NCI-H446 (cell line): ENCODE measurements at places on chromosomes 1 and 21.

GRCh38 chr1:35069746-35070145 is 9.4 kb upstream of the ZMYM1 start:
- no peak for DNase-seq

GRCh38 chr1:159913451-159914192 is 11.7 kb downstream of the TAGLN2 start:
- no peak for DNase-seq

- DNase-seq: no peak
Observed at GRCh38 chr1:62765981-62766380, 18.0 kb upstream of the ATG4C start.

GRCh38 chr1:30447701-30448100 is 275.7 kb downstream of the MATN1 start:
- DNase-seq: no peak

- no peak for DNase-seq
Observed at GRCh38 chr1:221739018-221739676, 2.7 kb downstream of the DUSP10 start.

DNA sequence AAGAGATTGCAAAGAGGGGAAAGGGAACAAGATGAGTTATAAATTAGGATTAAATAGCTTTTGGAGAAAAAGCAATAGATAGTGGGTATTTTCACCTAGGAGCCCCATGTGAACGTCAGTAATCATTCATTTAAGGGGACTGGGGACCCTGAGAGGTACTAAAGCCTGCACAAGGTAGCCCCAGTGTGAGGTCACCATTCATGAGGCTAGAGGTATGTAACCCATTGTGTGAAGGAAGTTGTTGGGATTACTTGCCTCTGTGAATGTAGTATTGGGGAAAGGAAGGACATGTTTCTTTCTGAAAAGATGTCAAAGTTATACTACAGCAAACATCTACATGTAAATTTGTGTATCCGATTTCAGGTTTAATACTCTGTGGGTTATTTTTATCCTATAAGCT is 276.8 kb downstream of the TBX15 start:
- no peak for DNase-seq

GRCh38 chr1:204003536-204003935 is 69.4 kb upstream of the SOX13 start:
- no peak for DNase-seq

DNA sequence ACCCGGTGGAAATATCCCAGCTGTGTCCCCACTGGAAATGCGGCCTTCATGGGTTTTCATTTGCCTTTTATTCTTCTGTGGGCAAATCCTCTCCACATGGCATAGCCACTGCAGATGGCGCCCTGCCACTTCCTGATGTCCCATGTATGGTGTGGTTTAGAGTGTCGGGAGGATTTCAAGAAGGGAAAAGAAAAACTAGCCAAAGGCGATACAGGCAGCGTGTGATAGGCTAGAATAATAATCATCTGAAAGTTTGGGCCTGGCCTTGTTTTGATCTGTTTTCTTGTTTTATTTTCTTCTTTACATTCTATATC is 123.6 kb downstream of the PEX14 start:
- no peak for DNase-seq

DNA sequence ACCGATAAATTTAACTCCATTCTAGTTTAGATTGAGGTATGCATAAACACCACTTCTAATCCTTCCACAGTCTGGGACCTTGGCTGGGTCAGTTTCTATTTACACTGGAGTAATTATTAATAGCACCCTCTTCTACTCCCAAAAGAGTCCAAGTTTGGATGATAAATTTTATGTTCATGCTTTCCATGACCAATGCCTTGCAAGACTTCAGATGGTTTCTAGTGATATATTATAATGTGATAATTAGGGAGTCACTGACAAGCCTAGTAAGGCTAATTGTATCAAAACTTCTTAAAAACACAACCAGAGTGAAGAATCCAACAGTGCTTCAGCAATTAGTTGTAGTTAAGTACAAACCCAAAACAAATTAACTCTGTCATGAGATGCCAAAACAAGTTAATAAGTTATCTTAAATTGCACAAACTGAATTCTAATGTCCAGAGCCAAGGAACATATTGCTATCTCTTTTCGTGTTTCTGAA is 489.6 kb downstream of the TTLL7 start:
- no peak for DNase-seq

DNA sequence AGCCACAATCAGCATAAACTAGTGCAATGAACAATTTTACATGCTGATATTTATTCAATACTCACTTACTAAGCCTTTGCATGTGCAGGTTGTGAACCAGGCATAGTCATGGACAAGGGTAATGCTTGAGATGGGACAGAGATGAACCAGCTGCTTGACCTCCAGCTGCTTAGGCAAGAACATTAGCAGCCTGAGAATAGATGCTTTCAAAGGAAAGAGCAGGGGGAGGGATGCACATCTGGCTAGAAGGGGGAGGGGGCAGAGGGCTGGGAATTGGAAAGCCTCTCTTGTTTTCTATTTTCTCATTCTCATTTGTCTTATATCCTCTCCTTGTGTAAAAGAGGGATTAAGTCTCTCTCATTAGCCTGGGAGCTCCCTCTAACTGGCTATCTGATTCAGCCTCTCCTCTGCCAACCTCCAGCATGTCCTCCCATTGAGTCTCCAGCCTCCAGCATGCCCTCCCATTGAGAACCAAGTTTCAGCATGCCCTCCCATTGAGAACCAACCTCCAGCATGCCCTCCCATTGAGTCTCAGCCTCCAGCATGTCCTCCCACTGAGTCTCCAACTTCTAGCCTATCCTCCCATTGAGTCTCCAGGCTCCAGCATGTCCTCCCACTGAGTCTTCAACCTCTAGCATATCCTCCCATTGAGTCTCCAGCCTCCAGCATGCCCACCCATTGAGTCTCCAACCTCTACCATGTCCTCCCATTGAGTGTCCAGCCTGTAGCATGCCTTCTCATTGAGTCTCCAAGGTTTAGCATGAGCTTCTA is 38.4 kb upstream of the TRABD2B start:
- DNase-seq: no peak

DNA sequence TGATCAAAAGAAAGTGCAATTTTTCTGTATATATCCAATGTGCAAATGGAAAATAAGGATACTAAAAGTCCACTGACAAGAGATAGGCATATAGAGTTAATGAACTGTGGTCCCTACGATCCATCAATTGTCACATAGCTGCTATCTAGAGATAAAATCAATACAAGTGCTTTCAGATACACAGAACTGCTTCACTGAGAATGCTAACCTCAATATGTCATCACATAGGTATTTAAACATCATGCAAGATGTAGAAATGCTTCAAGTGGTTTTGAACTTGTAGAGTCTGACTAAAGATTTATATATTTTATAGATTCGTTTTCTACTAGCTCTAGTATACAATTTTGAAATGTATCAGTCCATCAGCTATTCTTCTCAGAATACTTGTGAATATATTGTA is 1604.7 kb downstream of the PLA2G4A start:
- no peak for DNase-seq

- DNase-seq: no peak
Observed at GRCh38 chr1:29508458-29509107, 272.3 kb downstream of the PTPRU start.

DNA sequence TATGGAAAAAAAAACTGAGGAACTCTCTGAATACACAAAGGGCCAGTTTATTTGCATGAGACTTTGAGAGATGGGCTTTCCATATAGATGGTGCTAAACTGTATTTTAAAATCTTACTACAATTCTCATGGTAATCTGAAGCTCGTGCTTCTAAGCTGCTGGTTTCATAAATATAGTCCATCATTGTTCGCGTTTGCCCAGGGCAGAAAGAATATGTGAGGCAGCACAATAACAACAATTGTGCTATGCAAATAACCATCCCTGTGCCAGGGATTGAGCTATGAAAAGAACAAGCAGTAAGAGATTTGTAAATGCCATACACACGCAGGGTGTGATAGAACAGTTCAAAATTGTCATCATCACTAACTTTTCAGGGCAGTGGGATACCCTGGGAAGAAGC is 4.9 kb upstream of the EPS15 start:
- no peak for DNase-seq

GRCh38 chr21:34946385-34946840 is 102.7 kb downstream of the RUNX1 start:
- DNase-seq: no peak

DNA sequence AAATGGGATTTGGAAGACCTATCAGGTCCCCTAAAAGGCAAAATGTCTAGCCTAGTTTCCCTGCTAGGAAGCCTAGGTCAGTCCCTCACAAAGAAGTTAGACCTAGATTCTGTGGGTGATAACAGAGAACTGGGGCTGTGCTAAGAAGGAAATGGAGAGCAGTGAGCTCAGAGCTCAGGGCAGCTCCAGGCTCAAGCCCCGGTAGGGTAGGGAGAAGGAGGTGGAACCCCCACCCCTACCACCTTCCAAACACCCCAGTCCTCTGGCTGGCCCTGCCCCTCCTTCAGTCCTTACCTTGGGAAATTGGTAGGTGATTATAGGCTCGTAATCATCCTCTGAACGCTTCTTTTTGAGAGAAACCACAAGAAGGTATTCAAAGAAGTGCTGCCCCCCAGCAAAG is 1.1 kb downstream of the DENND2D start:
- no peak for DNase-seq

DNA sequence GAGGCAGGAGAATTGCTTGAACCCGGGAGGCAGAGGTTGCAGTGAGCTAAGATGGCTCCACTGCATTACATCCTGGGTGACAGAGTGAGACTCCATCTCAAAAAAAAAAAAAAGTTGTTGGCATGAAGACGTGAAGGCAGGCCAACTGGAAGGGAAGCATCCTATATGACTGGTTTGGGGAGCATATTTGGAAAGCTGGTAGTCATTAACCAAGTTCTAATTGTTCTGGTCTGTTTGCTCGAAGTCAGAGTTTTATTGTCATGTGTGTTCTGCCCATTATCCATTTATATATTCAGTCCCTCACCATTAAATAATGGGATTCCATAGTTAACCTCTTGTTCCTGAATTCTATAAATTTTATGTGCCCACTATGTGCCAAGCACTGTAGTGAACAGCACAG is 3.3 kb upstream of the GLRX2 start:
- no peak for DNase-seq

GRCh38 chr21:17829472-17829871 is 10.3 kb upstream of the C21orf91 start:
- no peak for DNase-seq

- DNase-seq: peak; percentile 82
Observed at GRCh38 chr1:81936853-81937252, 136.1 kb downstream of the ADGRL2 start.

- peak; percentile 69 for DNase-seq
Observed at GRCh38 chr21:27298465-27298864, 331.6 kb upstream of the ADAMTS5 start.

GRCh38 chr1:236484310-236484971 is 39.3 kb upstream of the LGALS8 start:
- DNase-seq: no peak

DNA sequence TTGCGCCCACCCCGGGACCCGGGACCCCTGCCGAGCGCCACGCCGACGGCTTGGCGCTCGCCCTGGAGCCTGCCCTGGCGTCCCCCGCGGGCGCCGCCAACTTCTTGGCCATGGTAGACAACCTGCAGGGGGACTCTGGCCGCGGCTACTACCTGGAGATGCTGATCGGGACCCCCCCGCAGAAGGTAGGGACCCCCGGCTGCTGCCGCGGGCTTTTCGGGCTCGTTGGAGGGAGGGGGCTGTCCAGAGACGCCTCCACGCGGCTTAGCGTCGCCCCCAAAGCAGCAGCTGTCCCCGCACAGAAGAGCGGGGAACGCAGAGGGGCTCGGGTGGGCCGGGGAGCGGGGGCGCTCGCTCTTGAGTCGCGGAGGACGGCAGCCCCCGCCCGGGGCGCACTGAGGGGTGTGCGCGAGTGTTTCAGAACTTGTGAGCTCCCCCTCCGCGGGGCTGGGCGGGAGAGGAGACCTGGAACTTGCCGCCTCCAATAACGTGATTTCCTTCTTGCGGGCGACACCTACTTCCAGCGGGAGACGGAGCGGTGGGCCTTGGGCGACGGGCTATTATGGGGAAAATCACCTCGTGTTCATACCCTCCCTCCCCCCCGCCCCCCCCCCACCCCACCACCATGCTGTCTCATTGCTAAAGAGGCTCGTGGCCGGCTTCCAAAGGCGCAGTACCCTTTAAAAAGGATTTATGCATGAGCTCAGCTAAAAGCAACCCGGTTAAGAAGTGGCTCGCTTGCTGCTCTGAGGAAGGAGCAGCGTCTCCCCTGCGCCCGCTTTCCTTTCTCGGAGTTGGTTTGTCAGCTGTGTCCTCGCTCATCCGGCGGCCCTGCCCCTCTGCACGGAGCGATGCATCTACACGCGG is 664 bp downstream of the BACE2 start:
- DNase-seq: no peak

DNA sequence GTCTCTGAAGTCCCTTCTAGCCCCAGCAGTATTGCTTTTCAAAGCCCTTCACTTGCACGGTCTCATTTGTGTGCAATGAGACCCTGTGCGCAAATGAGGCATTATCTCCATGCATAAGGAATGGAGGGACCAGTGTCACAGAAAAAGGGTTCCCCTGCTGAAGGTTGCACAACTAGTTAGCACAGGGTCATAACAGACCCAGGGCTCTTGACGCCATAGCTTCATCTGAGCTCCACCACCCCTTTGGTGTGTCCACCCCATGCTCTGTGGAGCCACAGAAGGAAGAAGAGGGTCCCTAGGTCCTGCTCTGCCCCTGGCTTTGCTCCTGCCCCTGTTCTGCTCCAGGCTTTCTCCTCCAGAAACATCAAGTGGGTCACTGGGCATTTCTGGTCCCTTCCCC is 12.6 kb downstream of the SH2D2A start:
- no peak for DNase-seq

GRCh38 chr1:3056641-3057040 is 12.4 kb upstream of the PRDM16 start:
- DNase-seq: no peak

DNA sequence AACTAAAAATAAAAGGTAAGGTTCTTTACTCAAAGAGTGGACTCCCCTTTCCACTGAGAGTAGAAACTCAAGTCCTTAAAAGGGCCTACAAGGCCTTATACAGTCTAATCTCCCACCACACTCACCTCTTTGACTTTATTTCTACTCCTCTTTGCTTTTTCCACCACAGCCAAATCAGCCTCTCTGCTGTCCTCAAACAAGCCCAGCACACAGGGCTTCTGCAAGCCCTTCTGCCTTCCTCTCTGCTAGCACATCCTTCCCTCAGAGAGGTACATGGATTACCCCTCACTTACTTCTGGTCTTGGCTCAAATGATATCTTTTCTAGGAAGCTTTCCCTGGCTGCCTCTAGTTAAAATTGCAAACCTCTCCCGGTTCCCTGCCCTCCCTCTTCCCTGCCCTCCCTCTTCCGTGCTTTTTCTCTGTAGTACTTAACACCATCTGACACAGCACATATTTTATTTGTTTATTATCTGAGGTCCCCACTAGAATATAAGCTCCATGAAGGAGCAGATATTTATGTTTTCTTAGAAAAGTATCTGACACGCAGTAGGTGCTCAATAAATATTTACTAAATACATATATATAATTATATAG is 1.7 kb downstream of the LYST start:
- no peak for DNase-seq

- no peak for DNase-seq
Observed at GRCh38 chr1:29784276-29785136, 548.2 kb downstream of the PTPRU start.

- no peak for DNase-seq
Observed at GRCh38 chr1:235502601-235503402, 1.4 kb downstream of the B3GALNT2 start.
